ENCODE measurements at places on chromosomes 5 and 9.

GRCh38 chr9:37369671-37370070, 52.8 kb upstream of the GRHPR start:
- DNase-seq, result no peak

- no peak for DNase-seq
These were observed 374.3 kb downstream of the EBF1 start for GRCh38 chr5:158725297-158725851.

- no peak for DNase-seq
These were observed 235.5 kb downstream of the TMEM161B start for GRCh38 chr5:88033191-88033590.

DNA sequence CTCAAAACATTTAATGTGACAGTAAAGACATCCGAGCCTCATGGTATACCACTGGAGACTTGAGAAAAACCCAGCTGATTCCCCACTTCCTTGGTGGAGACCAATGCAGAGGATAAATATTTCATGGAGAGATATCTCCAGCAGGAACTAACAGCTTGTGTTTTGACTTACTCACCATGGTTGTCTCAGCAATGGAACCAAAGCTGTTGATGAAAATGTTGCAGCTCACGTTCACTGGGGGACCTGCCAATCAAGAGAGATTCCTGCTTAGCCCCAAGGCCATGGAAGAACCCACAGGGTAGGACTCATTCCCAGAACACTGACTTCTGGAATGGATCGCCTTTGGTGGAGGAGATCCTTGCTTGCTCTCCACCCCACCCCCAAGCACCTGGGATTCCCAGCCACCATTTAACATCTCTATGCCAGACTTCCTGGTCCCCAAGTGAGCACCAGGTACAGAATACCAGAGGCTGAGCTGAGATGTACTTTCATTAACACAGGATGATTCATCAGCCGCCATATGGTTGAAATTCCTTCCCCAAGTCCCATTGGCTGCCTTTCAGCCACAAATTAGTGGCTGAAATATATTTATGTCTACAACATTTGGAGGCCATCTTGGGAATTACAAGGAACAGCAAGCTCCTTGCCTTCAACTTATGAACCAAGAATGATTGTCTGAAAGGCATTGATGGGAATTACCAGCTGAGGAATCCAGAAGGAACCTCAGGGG, 37.9 kb downstream of the GLRA1 start:
- no peak for DNase-seq

- DNase-seq, result peak; percentile 26
These were observed 877 bp upstream of the CAMSAP1 start for GRCh38 chr9:135908093-135908753.

- DNase-seq, result no peak
These were observed 81.8 kb downstream of the ANKRD33B start for GRCh38 chr5:10645671-10646070.

DNA sequence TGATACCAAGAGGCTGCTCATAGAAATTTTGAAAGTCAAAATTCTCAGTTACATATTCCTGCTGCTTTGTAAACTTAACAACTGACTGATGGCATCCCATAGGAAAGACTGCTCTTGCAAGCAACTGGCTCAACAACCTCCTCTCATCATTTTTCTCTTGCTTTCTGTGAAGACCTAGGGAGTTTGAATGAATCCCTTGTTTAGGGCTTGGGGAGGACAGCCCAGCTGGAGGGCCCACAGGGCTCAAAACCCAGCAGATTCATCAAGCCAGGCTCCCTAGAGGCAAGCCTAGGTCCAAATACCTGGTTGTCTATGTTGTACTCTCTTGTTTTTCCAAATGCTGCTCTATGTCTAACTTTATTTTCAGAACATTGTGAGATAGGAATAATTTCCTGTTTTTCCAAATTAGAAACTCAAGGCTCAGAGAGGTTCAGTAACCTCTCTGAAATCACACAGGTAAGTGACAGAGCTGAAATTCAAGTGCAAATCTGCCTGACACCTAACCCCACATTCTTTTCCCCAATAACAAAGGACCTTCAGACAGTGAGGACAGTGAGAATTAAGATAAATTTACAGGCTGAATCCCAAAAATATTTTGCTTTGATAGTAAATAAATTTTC, 558.9 kb upstream of the KLF4 start:
- no peak for DNase-seq

GRCh38 chr5:67292201-67292940, 95.8 kb upstream of the CD180 start:
- no peak for DNase-seq

DNA sequence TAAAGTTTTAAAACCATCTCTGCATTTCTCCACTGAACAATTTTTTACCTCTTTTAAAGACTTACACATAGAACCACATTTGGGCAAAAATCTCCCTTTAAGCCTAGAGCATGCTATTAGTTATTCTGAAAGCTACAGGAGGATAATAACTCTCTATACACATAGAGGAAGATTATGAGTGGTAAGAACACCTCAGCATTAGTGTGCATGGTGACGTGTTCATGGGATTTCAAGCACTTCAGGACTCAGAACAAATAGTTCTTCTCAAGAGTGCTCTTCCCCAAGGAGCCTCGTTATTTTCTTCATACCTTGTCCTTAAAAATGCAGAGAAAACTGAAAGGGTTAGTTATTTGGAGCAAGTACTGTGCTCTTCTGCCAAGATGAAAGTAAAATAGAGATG, 256.9 kb upstream of the TUSC1 start:
- DNase-seq, result no peak

DNA sequence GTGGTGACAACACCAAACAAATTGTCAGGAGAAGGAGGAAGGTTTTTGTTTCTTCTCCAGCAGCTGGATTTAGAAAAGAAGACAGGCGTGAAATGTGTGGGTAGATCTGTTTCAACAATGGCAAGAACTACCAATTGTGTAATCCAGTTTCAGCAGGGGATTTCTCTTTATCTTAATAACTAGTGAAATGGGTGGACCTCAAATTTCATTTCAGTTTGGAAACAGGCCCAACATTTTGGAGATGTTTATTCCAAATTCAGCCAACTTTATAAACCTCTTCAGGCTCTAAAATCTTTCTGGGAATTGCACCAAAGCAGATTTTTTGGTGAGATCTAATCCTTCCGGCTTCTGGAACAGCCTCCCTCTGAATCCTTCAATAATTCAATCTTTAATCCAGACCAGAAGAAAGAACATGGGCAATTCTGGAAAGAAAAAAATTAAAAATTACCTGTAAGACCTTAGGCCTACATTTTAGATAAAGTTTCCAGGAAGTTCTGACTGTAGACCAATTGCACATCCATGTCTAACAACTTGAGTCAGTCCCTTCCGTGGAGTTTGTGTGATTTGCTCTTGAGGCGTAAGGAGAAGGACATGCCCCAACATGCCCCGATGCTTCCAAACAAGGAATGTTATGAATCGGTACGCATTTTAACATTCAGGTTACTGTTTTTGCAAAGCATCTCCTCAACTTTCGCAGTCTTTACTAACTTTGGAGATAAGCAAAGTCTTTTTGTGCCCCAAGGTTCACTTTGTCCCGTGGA, 423.6 kb downstream of the IRX1 start:
- no peak for DNase-seq

DNA sequence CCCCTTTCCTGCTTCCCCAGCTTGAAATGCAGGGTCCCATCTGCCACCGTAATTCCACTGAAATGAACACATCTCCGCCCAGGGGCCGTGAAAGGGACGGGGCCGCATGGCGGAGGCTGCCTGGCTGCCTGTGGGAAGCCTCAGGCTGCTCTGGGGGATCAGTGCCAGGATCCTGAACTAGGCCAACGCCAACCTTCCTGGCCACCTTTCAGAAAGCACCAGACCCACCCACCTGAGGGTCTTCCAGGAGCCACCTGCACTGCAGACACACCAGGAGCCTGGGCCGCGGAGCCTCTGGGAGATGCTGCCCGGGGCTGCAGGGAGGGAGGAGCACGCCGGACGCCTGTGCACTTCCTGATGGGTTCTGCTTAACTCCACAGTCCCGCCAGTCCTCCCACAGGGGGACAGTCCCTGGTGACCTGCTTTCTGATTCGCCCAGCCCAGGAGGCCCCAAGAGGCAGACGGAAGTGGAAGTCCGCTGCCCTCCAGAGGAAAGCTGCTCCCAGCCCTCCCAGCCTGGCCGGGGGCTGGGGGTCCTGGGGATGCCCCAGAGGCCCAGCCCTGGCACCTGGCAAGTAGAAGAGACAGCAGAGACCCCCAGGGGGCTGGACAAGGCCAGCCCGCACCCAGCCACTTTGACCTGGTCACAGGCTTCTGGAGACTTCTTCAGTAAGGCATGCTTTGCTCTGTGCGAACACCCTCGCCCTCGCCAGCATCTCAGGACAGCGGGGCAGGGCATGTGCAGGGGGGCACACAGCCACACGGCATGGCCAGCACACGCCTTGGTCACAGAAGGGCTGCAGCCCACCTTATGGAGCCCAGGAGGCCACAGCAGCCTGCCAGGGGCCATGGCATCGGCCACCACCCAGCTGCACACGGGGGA, at the start of gene CARD9:
CARD9 (minus strand) TSS at position 370 of the 883 bp plus-strand sequence. CDS start 1,591 bp downstream, outside the sequence.
- DNase-seq, result no peak

GRCh38 chr5:129687941-129688340, 60.0 kb upstream of the MINAR2 start:
- DNase-seq, result no peak

- DNase-seq, result no peak
These were observed 106.5 kb upstream of the PRRC1 start for GRCh38 chr5:127410959-127411358.

GRCh38 chr9:87883990-87884389, 1.3 kb downstream of the SPATA31E1 start:
- no peak for DNase-seq

DNA sequence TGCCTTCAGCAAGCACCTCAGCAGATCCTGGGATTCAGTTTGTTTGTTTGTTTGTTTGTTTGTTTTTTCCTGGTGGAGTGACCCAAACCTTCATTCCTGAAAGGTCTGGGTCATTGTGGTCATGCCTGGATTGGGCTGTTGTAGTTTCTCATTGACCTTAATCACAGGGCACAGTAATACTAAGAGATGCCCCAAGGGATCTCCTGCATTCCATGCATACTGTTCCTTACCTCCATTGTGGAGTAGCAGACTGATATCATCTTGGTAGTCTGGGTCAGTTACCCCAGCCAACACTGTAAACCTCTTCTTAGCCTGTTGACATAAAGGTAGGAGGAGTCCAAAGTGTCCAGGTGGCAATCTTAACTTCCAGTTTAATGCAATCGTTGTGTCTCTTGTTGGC, 1466.7 kb upstream of the CDH9 start:
- no peak for DNase-seq

- no peak for DNase-seq
These were observed 157.7 kb upstream of the POU5F2 start for GRCh38 chr5:93899026-93899600.

- no peak for DNase-seq
These were observed 88.3 kb downstream of the FSTL4 start for GRCh38 chr5:133523961-133524586.

GRCh38 chr5:156096259-156096658, 230.7 kb upstream of the SGCD start:
- DNase-seq, result no peak

DNA sequence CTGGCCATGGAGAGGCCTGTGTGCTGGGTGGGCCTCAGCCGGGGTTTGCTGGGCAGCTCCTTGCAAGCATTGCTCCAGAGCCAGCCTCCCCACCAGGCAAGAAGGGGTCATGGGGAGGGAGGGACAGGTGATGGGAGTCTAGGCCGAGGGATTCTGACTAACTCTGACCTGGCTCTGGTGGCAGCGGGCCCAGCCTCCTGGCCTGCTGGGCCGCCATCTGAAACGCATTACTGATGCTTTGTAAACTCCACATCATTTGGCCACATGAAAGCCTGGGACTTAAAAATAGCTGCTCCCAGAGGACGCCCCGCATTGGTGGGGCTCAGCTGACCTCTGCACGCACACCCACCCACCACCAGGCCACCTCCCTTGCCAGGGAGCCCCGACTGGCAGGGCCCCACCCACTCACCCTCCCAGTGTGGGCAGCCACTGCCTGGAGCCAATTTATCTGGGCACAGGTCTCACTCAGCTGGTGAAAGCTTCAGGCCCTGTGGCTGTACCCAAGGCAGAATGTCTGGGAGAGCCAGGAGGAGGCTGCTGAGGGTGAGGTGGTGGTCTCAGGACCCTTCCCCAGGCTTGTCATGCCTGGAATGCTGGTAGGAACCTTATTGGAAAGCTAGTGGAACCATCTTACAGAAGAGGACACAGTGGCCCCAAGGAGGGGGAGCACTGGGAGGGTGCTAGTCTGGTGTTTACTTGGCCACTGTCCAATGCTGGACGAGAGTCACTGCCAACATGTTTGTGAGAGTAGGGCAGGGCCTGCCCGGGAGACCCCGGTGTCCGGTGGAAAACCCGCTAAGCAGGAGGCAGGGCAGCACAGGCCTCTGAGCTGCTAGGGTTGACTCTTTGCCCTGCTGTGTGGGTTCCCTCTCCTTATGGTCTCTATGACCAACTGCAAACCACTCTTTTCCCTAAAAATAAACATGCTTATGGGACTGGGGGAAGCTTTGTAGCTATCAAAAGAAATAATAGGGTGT, 10.8 kb downstream of the TCF7 start:
- DNase-seq, result no peak

DNA sequence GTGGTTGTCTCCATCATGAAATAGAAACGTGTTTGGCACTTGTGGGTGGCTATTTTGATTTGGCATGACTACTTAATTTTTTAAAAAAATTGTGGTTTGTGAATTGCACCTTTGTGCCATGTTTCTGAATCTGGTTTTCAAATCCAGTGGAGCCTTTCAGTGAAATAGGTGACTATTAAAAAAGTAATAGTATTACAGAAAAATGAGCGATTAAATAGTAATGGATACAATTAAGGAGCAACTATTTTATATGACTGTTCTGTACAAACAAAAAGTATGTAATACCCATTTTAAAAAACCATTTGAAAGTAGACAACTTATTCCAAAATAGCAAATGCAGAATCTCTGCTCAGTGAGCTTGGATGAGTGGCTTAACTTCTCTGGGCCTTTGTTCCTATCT, 3.0 kb downstream of the SOWAHA start:
- no peak for DNase-seq

DNA sequence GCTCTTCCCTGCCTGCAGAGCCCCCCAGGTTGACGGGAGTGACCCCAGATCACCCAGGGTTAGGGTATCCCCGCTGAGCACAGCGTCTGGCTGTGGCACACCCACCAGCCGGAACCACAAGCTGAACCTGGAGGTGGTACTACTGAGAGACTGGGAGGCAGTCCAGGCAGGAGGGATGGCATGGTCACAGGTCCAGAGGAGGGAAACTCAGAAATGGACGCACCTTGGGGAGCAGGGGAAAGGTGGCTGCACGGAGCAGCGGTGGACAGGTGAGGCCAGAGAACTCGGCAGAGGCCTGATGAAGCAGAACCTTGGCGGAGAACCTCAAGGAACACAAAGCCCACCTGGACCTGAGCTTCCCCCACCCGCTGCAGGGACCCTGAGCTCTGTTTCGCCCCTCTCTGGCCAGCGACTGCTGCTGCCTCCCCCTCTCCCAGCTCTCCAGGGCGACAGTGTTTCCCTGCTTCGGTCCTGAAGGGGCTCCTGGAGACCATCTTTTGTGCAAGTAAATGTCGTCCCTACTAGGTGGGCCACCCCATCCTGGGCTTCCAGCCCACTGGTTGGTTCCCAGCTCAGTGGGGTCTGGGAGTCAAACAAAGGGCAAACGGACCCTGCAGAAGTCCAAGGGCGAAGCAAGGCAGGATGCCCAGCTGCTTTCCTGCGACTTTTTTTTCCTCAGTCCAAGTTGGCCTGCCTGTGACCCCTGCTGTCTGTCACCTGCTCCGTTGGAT, 845 bp downstream of the ADGRD2 start:
- no peak for DNase-seq

GRCh38 chr9:81822301-81822865, 105.8 kb upstream of the SPATA31D4 start:
- DNase-seq, result no peak

All from progenitor cell of endocrine pancreas (in vitro differentiated cells).